GM12892 (cell line): ENCODE measurements at places on chromosomes 2 and 18.

GRCh38 chr2:185811580-185811979, 73.0 kb downstream of the FSIP2 start:
- DNase-seq: no peak

DNA sequence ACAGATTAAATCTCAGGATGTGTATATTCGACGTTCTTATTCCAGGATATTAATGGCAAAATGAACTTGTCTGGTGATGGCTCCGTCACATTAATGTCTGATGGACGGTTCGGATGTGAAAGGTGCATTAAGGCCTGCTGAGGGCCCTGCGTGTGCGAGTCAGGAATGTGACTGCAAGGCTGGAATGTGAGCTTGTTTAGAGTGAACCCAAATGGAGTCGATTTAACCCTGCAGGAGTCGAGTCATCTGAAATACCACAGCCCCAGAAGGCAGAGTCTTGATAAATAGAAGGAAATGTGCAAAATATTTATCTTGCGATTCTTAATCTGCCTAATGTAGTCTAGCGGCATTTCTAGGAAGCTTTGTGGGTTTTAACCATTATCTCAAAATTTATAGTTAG, 44.3 kb downstream of the RDH14 start:
- DNase-seq: no peak

DNA sequence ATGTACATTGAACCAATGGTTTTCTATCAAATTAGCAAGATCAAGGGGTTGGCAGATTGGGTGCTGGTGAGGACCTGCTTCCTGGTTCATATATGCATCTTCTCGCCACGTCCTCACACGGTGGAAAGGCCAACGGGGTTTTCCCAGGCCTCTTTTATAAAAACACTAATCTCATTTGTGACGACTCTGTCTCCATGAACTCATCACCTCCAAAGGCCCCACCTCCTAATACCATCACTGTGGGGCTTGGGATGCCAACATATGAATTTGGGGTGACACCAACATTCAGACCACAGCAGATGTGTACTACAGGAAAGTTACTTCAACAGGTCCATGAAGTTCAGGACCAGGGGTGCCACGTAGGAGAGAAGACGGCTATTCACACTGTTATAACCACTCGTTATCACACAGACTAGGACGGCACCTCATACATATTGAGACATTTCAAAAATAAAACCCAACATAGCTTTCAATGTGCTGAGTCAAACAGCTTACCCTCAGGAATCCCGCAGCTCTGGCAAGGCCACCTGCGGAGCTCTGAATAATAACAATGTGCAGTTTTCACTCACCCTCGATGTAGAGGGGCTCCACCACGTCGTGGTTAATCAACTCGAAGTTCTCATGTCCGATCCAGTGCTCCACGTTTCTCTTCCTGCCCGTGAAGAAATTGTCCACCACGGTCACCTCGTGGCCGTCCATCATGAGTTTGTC, 49.3 kb downstream of the UXS1 start:
- DNase-seq: no peak

- no peak for DNase-seq
These were observed 26.7 kb downstream of the GPC1 start for GRCh38 chr2:240462073-240462706.

DNA sequence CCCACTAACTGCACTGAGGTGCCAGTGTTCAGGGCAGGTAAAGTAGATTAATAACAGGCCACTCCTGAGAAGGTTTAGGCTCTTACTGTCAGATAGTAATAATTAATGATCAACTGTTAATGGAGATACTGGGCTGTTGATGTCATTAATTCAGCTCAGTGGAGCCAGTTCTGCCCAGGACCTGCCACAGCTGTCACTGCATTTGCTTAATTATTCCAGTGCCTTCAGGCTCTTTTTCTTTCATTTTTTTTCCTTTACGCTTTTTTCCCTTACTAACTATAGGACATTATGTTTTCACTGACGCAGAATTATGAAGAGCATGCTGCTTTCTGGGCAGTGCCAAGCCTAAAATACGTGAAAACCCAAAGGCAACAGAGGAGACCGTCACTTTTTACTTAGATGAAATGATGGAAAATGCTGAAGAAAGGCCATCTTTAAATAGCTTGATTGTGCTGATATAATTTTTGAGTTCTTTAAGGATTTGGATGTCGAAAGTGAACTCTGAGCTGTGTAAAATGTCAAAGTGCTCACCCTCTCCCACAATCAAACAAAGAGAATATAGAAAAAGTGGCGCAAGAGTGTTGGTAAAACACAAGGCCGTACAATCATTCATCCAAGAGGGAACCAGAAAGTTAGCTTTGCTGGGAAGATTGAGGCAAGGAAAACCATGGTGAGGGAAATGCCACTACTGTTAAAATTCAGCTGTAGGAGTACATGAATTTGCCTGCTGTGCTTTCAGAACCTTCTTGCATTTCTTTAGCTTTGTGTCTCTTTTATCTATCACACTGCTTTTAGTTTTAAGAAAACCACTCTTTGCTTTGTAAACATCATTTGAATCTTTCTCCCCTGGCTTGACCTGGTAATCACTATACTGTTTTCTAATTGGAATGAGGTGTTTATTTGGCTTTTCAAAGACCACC, 192.0 kb upstream of the ZEB2 start:
- no peak for DNase-seq

- DNase-seq: no peak
These were observed 1282.8 kb upstream of the ACVR2A start for GRCh38 chr2:146561996-146562395.

DNA sequence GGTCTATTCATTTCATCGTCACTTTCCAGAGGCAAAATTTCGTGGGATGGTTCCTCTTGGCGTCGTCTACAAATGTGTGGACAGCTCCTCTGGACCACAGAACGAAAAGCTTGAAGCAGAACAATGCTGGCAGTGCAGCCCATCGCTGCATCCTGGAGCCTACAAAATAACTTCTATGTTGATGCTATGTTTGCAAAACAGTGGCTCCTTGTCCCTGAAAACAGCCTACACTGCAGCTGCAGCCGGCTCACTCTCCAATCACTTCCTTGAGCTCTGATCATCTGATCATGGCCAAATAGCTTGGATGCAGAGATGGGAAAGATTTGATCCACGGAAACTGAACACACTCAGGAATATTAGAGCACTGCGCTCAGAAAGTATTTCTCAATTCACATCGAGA, 60.0 kb downstream of the DOCK10 start:
- no peak for DNase-seq

GRCh38 chr18:45920367-45920766, 46.8 kb downstream of the EPG5 start:
- no peak for DNase-seq

GRCh38 chr2:95298486-95299111, 1.5 kb downstream of the KCNIP3 start:
- no peak for DNase-seq

DNA sequence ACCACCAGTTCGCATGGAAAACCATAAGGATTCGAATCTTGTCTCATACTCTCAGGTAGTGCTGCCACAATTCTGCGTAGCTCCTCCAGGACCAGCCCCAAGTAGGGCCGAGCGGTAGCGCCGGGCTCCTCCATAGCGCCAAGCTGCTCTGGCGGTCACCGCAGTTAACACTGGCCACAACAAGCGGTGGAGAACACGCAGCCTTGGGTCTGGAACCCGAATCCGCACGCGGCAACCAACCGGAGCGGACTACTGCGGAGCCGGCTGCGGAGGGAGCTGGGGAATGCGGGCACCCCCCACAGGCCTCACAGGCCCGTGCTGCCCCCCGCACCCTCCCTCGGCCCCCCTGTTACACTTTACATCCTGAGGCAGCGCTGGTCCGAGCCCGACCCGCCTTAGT, 531.5 kb downstream of the STK39 start:
- DNase-seq: no peak

DNA sequence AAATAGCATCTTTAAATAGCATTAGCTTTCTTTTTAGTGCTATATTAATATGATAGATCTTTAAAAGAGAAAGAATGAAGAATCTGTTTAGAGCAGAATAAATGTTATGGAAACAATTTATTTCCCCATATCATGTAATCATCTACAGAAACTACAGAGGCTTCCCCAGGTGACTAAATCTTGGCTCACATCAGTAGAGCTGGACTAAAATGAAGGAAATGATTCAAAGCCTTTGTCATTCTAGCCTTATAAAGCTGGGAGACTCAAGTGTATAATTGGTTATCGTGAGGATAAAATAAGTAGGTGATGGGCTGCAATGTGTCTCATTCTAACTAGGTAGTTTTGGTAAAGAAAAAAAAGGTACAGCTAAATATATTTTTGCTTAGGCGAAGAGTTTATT, 83.2 kb upstream of the UNC80 start:
- no peak for DNase-seq

DNA sequence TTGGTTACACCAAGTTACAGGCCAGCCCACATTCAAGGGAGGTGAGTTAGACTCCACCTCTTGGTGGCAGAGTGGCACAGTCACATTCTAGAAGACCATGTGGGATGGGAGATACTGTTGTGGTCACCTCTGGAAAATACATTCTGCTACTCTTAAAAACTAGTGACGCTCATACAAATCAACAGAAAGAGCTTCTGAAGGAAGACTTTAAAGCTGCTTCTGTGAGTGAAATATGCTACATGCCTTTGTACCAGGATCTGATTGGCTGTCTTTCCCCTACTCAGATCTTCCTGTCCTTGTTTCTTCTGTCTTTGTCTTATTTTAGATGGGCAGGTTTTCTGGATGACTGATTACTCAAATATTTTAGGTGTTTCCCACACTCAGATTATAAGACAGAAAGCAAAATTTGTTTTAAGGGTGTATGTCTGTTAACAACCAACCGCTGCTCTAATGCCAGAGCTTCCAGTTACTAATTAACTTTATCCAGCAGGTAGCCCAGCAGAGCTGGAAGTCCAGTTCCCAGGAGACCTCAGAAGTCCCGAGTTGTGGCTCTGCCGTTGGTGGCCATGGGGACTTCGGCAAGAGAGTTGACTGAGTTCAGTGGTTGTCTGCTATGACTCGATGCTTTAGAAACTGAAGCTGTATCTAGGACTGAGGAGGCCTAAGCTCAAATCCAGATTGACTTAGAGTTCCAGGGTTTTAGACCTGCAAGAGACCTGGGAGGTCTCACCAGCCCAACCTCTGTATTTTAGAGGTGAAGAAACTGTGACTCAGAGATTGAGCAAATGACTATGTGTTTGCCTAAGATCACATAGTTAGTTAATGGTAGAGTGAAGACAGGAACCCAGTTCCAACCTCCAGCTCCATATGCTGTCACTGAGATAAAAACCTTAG, 7.4 kb downstream of the IL1R2 start:
- DNase-seq: no peak

DNA sequence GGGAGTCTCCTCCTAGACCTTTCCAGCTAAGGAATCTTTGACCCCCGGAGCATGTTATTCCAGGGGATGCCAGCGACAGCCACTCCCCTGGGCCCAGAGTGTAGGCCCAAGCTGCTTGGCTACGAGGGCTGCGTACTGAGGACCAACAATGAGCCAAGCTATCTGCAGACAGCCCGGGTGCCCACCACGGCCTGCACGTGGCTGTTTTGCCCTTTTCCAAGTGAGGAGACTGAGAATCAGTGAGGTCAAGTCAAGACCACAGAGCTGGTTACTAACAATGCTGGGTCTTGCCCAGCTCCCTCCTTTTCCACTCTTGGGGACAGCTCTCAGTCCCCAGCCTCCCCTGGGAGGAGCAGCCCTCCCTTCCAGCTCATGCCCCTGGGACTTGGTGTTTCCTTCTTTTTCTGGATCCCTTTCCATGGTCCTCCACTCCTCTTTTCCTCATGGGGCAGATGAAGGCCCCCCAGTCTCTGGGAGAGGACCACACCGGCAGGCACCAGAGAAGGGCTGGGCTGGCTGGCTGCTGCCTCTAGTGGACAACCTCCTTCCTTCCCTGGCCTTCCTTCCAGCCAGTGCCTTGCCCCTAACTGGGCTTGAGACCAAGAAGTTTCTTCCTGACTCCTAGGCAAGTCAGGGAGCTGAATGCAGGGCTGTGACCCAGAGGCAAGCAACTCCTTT, 550 bp upstream of the MALL start:
- no peak for DNase-seq

GRCh38 chr2:157182834-157183396, 74.6 kb upstream of the GALNT5 start:
- no peak for DNase-seq

- no peak for DNase-seq
These were observed 153.1 kb upstream of the THUMPD2 start for GRCh38 chr2:39932198-39932597.

DNA sequence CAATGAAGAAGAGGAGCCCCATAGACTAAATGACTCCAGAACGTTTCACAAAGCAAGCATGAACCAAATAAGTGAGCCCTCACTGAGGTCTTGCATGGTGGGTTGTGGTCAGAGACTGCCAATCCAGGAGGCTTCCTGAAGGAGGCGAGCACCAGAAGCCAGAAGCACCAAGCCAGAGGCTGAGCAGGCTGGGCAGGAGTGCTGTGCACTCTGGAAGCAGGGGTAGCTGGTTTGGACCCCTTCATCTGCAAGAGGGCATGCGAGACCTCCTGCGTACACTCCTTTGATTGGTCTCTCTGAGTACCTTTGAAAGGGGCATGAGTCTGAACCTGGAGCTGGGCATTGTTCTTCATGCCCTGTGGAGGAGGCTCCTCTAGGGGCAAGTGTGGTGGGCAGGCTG, 192.5 kb downstream of the HAUS1 start:
- DNase-seq: no peak

GRCh38 chr18:43571078-43571689, 293.9 kb upstream of the SYT4 start:
- no peak for DNase-seq

DNA sequence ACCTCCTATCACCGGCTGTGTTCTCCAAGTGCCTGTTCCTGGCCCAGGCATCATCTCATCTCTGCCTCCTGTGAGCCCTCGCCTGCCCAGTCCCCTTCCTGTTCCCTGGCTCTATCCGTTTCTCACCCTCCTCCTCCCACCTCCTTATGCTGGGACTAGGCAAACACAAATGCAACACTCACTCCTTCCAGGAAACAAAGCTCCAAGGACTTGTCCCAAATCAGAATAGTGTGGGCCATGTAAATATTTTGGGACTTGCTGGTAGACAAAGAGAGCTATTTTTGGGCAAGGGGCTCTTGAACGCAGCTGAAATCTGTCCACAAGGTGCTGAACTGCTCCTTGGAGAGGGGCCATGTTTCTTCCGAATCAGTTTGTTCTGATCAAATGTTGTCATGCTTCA, 25.3 kb downstream of the MBP start:
- DNase-seq: no peak

DNA sequence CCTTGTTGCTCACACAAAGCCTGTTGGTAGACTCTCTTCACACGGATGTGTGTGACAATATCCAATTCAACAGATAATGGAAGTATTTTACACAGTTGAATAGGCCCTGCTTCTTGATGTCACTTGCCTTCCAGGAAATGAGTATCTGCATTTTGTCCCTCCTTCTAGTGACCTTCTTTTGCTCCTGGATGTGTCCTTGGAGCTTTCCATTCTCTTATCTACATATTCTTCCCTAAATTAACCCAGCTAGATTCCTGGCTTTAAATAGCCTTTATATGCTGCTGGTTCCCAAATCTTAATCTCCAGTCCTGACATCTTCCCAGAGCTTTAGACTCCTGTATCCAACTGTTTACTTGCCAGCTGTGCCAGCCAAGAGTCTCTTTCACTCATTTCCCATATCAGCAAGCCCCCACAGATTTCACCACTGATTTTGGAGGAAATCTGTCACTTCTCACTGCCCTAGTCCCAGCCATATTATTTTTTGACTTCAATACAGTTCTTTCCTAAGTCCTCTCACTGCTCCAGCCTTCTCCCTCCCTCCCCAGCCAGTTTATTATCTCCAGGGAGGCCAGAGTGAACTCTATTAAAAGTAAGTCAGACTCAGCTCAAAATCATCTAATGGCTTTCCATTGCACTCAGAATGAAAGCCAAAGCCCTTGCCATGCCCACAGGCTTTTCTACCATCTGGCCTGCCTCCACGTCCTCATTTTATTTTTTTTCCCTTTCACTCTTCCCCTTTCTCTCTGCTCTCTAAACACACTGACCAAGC, 170.0 kb downstream of the PDE11A start:
- no peak for DNase-seq
